ENCODE measurements at places on chromosomes 16 and 17.

GRCh38 chr17:74484066-74484465, 17.6 kb downstream of the CD300A start:
- no peak for DNase-seq

DNA sequence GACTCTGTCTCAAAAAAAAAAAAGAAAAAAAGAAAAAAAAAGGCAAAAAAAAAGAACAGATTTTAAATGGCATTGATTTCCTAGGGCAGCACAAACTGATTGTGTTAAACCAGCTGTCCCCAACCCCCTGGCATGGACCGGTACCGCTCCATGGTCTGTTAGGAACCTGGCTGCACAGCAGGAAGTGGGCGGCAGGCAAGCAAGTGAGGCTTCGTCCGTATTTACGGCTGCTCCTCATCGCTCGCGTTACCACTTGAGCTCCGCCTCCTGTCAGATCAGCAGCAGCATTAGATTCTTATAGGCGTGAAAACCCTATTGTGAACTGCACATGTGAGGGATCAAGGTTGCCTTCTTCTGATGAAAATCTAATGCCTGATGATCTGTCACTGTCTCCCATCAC, 26.6 kb downstream of the MGAT5B start:
- no peak for DNase-seq

GRCh38 chr16:30131869-30132475, 9.0 kb upstream of the MAPK3 start:
- DNase-seq = peak; percentile 87

- DNase-seq = no peak
These were observed 694.1 kb downstream of the TOX3 start for GRCh38 chr16:51852892-51853291.

DNA sequence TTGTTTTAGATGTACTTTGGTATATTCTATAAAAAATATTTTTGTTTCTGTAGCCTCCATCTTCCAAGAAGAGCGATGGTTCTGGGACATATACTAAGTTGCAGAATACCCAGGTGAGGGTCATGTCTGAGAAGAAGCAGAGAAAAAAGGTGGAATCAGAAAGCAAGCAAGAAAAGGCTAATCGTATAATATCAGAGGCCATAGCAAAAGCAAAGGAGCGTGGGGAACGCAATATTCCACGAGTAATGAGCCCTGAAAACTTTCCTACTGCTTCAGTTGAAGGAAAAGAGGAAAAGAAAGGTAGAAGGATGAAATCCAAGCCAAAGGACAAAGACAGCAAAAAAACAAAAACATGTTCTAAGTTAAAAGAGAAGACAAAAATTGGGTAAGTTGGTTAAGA, 154.6 kb downstream of the CHD9 start:
- no peak for DNase-seq

GRCh38 chr17:58521680-58522079, 7.2 kb upstream of the MTMR4 start:
- no peak for DNase-seq

GRCh38 chr16:68786685-68787418, 49.8 kb downstream of the CDH1 start:
- peak; percentile 66 for DNase-seq
